ENCODE measurements at places on chromosomes 6 and 20. TPM values are rescaled to one million over a fixed set of nuclear protein-coding genes. Genes with fewer than 3 reads are reported as not detected.

DNA sequence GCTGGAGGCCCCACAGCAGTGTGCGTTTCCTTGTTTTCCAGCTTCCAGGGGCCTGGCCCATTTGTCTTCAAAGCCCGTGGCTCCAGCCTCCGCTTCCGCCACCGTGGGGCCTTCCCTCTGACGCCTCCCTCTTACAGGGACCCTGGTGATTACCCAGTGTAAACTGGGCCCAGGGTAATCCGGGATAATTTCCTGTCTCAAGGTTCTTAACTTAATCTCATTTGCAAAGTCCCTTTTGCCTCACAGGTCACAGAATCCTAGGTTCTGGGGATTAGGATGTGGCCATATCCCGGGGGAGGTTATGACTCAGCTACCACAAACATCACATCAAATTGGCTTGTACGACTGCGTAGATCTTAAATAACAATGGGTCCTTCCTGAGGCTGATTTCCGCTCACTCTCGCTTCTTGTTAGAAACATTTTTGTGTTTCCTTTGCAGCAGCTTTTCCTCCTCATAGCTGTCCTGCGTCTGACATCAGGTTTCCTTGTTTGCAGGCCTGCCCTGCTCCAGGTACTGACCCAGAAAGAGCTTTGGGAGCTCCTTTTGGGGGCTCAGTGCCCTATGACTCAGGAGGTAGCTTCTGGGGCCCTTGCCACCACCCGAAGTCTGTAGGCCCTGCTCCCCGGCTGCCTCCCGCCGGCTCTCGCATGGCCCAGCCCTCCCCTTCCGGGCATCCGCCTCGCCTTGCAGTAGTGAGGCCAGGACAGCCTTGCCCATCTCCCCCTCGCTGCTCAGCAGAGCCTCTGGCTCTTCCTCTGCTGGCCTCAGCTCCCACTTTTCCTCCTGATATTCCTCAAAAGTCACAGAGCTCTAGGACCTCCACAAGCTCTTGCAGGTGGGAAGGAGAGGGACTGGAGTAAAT, 100.5 kb downstream of the ERMARD start:
- DNase-seq: no peak

Gene HLA-G
- total RNA-seq: not detected

DNA sequence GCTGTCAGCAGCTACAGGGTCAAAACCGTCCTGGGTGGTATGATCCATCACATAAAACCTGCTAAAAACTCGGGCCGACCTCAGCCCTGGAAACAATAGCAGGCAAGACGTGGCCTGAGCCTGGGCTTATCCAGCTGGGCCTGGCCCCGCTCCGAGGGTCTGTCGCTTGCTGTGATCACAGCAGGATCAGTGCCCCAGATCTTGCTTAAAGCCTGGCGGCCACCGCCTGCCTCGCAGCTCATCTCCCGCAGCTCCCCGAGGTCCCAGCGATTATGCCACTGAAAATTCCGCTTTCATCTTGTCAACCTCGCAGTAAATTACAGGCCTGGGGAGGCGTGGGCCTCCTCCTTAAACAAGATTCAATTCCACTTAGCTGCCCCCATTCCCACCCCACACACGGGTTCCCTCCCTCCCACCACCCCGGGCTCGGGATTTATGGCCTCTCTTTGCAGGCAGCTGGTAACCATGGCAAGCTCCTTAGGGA, 40.1 kb downstream of the CDH22 start:
- no peak for DNase-seq

Gene CST2
- not detected for total RNA-seq

Gene GPR6
- total RNA-seq: not detected

- no peak for DNase-seq
Measured at GRCh38 chr20:44597930-44598329, 15.6 kb downstream of the PKIG start.

Gene MATN4
- total RNA-seq: not detected

GRCh38 chr6:44650495-44650894, 263.0 kb downstream of the CDC5L start:
- DNase-seq: no peak

DNA sequence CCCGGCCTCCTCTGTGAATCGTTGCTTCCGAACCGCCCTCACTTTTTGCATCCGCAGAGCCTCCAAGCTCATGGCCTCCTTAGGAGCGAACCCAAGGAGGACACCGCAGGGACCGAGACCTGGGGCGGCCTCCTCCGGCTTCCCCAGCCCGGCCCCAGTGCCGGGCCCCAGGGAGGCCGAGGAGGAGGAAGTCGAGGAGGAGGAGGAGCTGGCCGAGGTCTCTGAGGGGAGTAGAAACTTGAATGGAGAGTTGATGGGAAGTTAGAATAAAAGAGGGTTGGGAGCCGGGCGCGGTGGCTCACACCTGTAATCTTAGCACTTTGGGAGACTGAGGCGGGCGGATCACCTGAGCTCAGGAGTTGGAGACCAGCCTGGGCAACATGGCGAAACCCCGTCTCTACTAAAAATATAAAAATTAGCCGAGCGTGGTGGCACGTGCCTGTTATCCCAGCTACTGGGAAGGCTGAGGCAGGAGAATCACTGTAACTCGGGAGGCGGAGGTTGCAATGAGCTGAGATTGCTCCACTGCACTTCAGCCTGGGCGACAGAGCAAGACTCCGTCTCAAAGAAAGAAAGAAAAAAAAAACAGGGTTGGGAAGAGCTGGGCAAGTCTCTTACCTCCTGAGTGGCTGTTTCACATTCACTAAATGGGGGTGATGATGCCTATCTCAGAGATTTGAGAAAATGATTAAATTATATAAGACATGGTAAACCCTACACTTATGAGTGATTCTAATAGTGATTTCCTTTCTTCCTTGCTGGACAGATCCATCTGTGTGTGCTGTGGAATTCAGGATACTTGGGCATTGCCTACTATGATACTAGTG, 805 bp downstream of the MSH5 start:
- DNase-seq: peak; percentile 60

Gene FAM162B
- 0.48 TPM for total RNA-seq

DNA sequence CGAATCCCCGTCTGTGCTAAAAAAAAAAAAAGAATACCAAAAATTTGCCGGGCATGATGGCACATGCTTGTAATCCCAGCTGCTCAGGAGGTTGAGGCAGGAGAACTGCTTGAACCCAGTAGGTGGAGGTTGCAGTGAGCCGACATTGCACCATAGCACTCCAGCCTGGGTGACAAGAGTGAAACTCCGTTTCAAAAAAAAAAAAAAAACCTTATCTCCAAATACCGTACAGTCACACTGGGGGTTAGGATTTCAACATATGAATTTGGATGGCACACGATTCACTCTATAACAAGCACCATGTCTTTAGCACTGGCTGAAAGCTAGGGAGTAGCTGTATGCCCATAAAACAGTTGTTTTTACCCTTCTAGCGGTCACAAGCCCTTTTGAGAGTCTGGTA, 3.8 kb downstream of the SMIM13 start:
- no peak for DNase-seq

Gene PAX1
- not detected for total RNA-seq

DNA sequence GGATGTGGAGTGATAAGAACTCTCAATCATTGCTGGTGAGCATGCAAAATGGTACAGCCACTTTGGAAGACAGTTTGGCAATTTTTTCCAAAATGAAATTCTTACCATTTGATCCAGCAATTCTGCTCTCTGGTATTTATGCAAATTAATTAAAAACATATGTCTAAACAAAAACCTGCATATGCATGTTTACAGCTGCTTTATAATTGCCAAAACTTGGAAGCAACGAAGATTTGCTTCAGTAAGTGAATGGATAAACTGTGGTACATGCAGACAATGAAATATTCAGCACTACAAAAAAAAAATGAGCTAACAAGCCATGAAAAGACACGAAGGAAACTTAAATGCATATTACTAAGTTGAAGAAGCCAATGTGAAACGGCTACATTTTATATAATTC, 55.5 kb upstream of the SMLR1 start:
- DNase-seq: no peak

Gene PEX7
- 7.0 TPM for total RNA-seq

GRCh38 chr6:71038711-71039344, 82.0 kb upstream of the B3GAT2 start:
- DNase-seq: no peak

- DNase-seq: no peak
Measured at GRCh38 chr6:160426136-160426535, 78.0 kb downstream of the SLC22A3 start.

- no peak for DNase-seq
Measured at GRCh38 chr6:15906420-15907016, 222.4 kb upstream of the MYLIP start.

DNA sequence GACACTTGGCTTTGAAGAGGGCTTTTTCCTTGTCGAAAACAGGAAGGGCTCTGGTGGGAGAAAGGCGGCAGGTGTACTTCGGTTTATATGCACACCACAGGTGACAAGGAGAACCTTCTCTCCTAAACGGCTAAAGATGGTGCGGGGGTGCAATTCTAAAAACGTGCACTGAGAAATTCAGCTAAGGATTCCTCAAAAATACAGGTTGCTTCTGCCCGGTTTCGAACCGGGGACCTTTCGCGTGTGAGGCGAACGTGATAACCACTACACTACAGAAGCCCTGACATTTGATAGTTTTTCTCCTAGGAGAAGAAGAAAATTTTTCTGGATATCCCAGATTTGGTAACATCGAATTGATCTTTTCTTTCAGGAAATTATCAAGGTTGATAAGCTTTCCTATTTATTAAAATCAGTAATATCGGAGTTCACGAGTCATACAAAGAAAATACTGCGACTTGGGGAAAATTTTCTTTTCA, 32.0 kb downstream of the POM121L2 start:
- no peak for DNase-seq

- no peak for DNase-seq
Measured at GRCh38 chr6:131372535-131372934, 200.5 kb upstream of the ARG1 start.

DNA sequence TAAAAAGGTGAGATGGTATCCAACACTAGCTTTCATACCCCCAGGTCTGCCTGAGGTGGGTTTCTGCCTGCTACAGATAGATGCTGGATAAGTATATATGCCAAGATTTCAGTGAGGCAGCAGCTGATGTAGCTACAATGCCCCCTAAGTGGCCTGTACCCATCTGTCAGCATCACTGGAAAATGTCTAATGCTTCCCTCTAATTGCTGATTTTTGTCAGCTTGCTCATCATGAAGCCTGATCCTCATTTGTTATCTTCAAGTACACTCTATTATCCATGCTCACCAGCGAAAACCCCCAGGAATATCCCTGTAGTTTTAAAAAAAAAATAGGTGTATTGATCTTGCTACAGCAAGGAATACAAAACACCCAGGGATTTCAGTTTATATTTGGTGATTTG, 32.2 kb downstream of the OPRM1 start:
- DNase-seq: no peak

Gene COL12A1
- 25.3 TPM for total RNA-seq

Measured in transverse colon (tissue), 4 donors.